Prostate gland (tissue), 2 donors: ENCODE measurements at places on chromosomes 12 and 14.

GRCh38 chr12:82524641-82525040 lies 162.1 kb upstream of the TMTC2 start:
- DNase-seq: no peak

GRCh38 chr14:27623782-27624181 lies 1025.9 kb upstream of the NOVA1 start:
- DNase-seq: no peak

DNA sequence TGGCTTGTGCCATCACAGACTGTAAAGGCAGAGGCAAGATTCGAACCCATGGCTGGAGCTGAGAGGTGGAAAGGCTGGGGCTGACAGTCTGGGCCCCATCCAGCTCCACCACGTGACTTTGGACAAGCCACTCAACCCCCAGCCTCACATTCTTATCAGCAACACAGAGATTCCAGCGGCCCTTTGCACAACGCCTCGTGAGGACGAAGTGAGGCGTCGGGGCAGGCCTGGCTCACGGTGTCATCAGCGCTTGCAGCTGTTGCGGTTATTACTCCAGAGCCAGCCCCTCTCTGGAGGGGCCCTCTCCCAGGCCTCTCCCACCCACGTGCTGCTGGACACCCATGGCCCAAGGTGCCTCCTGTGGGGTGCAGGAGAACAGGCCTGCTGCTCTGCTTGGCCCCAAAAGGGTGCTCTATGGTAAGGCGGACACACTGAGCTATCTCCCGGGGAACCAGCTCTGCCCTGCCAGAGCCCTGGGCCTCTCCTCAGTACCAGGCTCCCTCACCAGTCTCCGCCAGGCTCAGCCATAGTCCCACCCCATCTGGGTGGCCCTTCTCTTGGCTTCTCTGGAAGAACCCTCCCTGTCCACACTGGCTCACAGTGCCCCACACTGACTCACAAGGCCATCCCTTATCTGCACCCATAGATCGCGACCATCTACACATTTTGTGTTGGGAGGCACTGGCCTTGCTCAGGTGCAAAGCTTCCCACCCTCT lies 21.1 kb downstream of the CHGA start:
- DNase-seq: no peak

GRCh38 chr12:122473543-122474323 lies 27.0 kb downstream of the ZCCHC8 start:
- DNase-seq: no peak

- no peak for DNase-seq
Observed at GRCh38 chr14:78005325-78005724, 164.8 kb upstream of the NRXN3 start.

DNA sequence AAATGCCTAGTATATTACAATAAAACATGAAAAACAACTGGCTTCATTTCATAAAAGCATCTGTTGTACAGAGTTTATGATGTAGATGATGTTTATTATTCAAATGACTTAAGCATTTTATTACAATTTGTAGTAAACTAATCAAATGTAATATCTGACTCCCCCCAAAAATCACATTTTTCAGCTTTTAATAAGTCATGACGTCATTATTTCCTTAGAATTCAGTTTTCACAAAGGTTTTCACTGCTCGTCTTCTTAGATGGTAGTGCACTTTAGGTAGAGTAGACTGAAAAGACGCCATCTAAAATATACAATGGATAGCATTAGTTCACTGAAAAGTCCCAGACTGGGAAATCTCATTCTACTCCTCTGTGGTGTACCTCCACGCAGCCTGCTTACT lies 181.5 kb downstream of the ACSS3 start:
- DNase-seq: no peak

DNA sequence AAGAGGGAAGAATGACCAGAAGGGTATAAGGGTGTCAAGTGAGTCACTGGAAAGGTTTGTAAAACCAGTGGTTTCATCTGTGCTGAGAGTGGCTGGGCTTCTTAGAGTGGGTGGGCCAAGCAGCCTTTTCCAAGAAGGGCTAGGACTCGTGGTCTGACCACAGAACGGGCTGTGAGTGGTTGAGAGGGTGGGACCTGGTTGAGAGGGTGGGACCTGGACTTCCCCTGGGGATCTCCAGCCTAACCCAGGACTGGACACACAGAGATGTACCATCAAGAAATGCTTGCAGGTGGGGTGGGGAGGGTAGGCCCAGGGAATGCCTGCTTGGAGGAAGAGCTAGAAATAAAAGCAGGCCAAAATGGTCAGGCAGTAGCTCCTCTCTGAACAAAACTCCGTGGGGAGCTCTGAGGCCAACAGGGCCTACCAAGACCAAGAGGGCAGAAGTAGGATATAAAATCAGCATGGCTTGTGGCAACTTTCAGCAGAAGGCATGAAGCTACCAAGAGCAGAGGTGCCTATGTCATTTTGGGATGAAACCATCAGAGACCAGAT lies 140.5 kb downstream of the FOXN3 start:
- DNase-seq: no peak

DNA sequence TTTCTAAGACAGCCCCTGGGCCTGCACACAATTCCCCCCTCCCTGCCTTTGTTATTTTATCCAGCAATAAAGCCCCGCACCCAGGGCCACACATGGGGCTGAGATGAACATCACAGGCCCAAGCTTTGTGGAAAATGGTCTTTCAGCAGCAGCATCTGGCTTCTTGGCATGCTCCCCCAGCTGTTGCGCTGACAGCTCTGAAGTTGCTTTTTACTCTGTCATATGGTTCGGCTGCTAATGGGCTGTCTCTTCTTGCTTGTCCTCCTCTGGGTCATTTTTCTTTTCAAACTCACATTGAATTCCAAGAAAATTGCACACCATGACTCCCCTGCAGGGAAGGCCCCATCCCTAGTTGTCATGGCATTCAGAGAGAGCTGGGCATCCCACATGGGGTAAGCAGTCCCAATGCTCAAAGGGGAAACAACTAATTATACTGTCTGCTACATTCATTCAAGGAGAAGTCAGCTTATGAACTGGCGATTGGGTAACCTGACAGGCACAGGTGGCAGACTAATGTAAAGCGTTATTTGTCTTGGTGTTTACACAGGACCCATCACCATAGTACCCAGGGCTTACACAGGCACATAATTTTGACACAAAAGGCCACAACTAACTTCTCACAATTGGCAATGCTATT lies 74.0 kb upstream of the CDKN3 start:
- DNase-seq: no peak

DNA sequence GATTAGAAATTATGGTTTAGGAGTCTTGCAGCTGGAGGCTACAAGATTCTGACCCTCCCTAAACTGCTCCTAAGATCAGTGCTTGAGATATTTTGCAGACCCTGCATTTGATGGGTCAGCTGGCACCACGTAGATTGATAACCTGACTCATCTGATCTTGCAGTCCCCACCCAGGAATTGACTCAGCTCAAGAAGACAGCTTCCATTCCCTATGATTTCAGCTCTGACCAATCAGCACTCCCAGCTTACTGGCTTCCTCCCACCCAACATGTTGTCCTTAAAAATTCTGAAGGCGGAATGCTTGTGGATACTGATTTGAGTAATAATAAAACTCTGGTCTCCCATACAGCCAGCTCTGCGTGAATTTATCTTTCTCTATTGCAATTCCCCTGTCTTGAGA lies 23.2 kb upstream of the MTHFD1 start:
- DNase-seq: no peak

DNA sequence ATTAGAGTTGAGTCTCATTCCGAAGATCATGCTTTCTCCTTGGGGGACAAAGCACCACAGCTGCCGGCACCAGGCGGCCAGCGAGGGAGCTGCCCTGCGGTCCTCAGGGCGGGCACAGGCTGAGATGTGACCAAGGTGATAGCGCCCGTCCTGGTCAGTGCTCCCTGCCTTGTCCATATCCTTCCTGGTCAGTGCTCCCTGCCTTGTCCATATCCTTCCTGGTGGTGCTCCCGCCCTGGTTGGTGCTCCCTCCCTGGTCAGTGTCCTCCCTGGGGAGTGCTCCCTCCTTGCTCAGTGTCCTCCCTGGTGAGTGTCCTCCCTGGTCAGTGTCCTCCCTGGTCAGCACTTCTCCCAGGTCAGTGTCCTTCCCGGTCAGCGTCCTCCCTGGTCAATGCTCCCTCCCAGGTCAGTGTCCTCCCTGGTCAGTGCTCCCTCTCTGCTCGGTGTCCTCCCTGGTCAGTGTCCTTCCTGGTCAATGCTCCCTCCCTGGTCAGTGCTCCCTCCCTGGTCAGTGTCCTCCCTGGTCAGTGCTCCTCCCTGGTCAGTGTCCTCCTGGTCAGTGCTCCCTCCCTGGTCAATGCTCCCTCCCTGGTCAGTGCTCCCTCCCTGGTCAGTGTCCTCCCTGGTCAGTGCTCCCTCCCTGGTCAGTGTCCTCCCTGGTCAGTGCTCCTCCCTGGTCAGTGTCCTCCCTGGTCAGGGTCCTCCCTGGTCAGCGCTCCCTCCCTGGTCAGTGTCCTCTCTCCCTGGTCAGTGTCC lies 92.2 kb downstream of the ADGRD1 start:
- DNase-seq: no peak

GRCh38 chr12:14846042-14846587 lies 2.8 kb upstream of the ART4 start:
- DNase-seq: no peak

DNA sequence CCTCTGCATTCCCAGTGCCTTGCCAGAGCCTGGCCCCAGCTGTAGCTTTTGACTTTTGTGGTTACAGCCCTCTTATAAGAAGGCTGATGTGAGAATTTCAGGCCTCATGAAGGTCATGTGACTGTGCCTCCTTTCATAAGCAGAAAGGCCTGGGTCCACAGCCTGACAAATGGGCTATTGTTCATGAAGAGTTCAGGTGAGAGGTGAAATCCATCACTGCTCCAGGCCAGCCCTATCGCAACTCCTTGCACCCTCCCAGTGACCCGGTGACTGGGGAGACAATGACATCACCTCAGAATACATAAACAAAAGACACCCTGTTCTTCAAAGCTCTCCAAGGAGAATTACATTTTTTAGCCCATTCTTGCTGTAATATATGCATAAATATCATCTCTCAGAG lies 321.5 kb downstream of the PCNX1 start:
- no peak for DNase-seq

- no peak for DNase-seq
Observed at GRCh38 chr14:72742118-72742837, 151.6 kb downstream of the DPF3 start.

DNA sequence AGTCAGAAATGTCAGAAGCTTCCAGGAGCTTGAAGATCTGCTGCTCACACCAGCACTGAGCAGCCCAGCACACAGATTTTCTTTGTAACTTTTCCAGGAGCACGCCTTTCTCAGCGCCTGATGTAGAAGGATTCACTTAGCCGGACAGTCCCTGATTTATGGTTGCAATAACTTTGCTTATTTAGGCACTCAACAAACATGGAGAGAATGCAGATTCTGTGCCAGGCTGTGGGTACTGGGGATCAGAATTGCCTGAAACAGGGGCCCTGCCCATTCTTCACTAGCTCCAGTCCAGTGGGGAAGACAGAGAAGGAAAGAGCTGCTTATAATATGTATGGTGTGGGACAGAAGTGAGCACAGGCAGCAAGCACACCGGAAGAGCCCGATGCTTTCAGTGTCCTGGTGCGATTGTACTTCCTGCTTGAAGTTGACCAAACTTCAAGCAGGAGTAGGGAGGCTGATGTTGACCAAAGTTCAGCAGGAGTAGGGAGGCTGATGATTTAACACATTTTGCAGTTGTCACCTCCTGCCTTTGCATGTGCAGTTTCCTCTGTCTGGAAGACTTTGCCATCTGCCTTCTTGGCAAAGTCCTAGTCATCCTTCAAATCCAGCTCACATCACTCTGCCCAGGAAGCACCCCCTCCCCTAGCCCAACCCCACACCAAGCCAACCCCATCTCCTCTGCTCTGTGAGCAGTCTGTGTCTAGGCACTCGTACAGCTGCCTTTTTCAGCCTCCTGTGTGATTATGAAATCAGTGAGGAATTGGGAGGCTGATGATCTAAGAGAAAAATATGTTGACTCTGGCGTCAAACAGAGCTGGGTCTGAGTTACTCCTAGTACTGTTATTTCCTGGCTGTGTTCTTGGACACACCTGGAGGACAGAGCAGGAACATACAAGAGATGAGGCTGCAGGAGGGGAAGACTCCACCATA lies 12.0 kb upstream of the PRIMA1 start:
- DNase-seq: peak; percentile 43

DNA sequence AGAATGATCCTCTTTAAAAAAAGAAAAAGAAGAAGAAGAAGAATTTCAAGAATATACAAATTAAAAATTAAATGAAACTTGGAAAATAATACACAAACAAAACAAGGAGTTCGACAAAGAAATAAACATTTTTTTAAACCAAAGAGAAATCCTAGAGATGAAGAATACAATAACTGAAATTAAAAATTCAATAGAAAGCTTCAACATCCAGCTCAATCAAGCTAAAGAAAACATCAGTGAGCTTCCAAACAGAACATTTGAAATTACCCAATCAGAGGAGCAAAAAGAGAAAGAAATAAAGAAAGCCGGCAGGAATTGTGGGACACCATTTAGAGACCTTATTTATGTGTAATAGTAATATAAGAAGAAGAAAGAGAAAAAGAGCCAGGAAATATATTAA lies 37.2 kb upstream of the RHOJ start:
- no peak for DNase-seq

DNA sequence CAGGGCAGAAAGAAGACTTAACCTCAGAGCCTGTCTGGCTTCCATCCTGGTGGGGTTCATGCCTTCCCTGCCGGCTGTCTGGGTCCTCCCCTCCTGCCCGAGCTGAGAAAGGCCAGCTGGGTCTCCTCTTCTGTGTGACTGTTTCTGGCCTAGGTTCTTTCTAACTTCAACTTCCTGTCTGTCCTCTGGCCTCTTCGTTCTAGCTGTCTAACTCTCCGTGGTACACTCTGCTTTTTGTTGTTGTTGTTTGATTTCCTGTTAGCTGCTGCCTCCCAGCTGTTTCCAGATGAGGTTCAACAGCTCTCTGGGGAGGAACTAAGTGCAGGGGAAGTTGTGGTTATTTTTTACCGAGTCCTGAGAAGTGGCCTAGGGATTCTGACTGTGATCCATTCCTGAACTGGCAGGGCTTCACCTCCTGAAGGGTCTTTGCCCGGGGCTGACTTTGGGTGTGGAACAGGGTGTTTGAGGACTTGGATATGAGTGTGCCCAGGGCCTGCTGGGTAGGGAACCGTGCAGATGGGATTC lies 3.2 kb downstream of the MLXIP start:
- DNase-seq: no peak

DNA sequence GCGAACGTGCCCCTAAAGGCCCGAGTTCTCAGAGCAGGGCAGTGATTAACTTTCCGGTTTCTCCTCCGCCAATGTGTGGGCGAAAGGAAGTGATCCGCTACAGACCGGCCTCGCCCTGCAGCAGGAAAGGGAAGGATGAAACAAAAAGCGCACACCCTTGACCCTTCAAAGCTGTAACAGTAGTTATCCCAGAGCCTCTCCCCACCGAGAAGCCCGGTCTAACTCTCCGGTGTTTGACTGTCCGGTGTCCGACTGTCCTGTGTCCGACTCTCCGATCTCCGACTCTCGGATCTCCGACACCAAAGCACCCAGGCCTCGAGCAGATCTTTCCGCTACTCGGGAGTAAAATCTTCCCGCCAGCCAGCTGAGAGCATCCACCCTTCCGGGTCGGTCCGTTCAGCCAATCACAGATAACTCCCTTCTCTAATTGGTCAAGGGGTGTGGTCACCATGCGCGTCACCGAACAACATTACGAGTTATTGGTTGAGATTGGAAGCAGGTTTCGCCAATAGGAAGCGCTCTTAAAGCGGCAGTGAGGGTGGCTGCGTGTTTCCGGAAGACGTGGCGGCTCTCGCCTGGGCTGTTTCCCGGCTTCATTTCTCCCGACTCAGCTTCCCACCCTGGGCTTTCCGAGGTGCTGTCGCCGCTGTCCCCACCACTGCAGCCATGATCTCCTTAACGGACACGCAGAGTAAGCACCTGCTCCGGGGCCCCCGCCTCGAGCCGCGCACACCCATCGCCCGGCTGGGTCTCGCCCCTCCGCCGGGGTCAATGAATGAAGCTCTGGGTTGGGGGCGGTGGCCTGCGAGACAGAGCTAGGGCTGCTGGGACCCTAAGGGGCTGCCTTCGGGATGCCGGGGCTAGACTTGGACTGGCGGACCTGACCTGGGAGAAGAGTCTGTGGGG lies at the start of the genes GOLT1B and RECQL:
Gene GOLT1B, plus strand, starts transcription at position 532 of the 906 bp plus-strand sequence. Its CDS starts 135 bp downstream, at position 667.
Gene RECQL, minus strand, starts transcription at position 378 of the 906 bp plus-strand sequence. CDS start 2,065 bp downstream, outside the sequence.
- DNase-seq: peak; percentile 97
